Myocyte (in vitro differentiated cells): ENCODE measurements at places on chromosomes 6 and 20.

- no peak for DNase-seq
These were observed 120.8 kb downstream of the MAP7 start for GRCh38 chr6:136429264-136430065.

DNA sequence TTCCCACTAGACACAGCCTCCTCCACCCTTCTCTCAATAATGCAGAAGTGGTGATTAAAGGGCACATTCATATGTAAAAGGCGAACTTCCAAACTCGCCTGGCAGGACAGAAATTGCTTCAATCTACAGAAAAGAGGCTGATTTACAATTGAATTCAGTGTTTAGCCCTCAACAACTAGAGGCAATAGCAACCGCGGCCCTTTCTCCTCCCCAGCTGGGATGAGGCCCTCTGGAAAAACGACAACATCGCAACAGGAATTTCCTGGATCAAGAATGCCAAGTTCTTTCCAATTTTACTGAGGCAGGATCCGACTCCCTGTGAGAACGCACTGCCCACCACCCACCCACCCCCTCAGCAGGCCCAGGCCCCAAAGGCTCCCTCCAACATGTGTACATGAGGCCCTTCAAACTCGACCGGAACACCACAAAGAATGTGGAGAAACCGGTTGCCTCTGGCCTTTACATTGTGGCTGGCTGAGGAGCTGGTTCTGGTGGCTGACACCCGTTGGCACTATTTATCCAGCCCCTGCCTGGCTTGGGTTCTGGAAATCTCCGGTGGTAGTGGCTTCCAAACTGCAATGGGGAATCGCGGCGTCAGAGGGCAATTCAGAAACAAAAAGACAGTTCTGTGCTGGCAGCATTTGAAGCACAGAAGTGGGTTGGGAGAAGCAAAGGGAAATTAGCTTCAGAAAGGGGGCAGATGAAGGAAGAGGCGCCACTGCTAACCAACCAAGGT, 36.8 kb downstream of the ZMYND8 start:
- peak; percentile 46 for DNase-seq

DNA sequence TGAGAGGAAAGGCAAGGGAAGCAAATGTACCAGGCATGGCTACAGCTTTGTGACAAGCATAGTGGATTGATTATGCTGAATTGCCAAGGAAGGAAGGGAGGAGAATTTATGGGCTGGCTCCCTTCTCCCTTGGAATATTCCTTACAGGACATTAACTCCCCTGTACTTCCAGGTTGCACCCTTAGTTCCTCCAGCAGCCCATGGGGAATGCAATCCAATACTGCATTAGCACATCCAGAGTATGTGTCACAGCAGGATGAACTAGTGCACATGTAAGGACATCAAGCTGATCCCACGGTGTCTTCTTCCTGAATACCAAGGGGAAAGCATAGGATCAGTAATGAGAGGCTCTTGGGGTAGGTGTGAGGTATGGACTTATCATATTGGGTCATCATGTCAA, 390.7 kb upstream of the POU3F2 start:
- no peak for DNase-seq

DNA sequence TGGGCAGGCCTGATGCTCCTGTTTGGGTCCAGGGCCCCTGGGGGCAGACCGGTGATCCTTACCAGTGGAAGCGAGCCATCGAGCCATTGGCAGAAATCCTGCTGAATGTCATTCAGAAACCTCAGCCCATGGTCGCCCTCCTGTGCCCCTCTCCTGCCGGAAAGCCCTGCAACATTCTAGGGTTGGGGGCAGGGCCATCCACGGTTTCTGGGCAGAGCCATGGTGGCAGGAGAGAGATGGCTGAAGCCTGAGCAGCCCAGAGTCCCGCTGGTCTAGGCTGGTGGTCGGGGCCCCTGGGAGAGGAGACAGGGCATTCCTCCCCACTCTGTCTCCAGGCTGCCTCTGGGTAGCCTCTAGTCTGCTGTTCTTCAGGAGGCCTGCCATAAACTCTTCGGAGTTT, 19.6 kb upstream of the CHMP4B start:
- DNase-seq: no peak

GRCh38 chr6:140932909-140933308, 1199.8 kb upstream of the GJE1 start:
- no peak for DNase-seq
